Stimulated activated CD4-positive, alpha-beta T cell treated with anti-CD3 and anti-CD28 coated beads, Interleukin-12 subunit alpha, Interleukin-12 subunit beta, amount 100 ng/mL, for 48 hours (primary cell): ENCODE measurements at places on chromosomes 2 and 18.

GRCh38 chr2:171485116-171485515 is 37.2 kb upstream of the CYBRD1 start:
- DNase-seq, result no peak

DNA sequence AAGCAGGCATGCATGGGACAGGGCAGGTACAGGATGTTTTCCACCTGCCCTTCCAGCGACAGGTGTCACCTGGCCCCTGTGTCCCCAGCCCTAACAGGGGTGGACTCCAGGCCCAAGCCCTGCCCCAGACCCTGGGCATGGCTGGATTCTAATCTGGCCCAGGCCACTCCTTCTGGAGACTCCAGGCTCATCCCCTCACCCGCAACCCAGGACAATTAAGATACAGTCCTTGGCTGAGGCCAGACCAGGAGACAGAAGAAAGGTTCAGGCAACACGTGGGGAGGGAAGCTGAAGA is 9.5 kb downstream of the BIN1 start:
- DNase-seq, result no peak

- no peak for DNase-seq
Measured at GRCh38 chr2:52390651-52391050, 1358.7 kb upstream of the NRXN1 start.

- no peak for DNase-seq
Measured at GRCh38 chr18:55402731-55403405, 185.1 kb downstream of the TCF4 start.

DNA sequence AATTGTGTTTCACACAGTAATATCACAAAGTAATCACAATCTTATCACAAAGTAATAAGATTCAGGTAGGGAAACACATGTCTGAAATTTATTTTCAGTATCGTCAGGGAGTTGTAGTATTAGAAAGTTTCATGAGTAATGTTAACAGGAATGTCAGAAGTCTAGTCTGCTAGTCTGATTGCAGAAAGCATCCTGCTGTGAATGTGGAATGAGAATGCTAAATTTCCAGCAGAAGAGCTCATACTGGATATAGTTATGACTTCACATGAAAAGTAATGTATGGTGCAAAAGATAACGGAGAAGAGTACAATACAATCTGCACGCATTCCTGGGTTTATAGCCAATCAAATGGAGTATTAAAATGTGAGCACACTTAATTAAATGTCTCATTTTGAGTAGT is 494.7 kb upstream of the SETBP1 start:
- no peak for DNase-seq

DNA sequence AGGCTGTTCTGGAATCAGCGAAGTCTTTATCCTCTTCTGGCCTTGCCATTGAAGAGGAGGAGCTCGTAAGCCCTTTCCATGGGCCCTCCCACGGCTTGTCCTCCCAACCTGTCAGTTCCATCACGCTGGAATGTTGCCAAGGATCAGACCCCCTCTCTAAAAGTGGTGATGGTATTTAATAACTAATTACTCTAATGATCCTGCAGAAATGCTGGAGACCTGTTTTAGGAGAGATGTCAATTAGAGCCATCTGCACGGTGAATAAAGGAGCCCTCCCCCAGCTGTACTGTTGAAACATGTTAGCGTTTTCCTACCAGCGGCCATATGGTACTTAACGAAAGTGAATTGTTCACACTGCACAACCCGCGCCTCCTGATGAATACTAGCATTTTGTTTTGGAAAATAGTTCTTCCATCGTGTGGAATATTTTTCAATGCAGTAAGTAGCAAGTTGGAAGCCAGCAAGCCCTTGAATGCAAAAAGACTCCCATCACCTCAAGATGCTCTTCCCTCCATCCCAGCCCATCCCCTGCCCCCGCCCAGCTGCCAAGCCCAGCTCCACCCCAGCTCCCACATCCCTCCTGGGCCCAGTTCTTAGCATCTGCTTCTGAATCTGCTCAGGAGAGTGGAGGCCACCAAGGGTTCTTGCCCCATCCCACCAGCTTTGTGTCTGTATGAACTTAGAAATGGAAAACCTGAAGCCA is 145.4 kb downstream of the KLHL29 start:
- DNase-seq, result no peak

GRCh38 chr2:241011296-241011600 is 12.8 kb downstream of the SNED1 start:
- DNase-seq, result no peak

- no peak for DNase-seq
Measured at GRCh38 chr2:216804357-216805350, 55.2 kb downstream of the TNP1 start.

DNA sequence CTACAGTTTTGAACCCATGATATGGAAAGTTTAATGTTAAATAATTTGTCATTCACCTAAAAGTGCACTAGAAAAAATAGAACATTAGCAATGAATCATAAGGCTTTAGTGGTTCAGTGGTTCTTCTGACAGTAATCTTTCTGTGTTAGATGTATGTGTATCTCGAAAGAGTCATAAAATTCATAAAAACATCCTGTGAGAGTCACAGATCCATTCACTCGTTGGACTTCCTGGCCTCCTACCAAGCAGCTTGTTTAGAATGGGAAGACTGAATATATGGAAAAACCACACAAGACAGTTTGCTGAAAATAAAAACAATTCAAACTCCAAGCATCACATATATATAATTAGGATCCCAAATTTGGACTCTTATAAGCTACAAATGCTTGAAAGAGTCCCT is 34.8 kb downstream of the ADNP2 start:
- no peak for DNase-seq

DNA sequence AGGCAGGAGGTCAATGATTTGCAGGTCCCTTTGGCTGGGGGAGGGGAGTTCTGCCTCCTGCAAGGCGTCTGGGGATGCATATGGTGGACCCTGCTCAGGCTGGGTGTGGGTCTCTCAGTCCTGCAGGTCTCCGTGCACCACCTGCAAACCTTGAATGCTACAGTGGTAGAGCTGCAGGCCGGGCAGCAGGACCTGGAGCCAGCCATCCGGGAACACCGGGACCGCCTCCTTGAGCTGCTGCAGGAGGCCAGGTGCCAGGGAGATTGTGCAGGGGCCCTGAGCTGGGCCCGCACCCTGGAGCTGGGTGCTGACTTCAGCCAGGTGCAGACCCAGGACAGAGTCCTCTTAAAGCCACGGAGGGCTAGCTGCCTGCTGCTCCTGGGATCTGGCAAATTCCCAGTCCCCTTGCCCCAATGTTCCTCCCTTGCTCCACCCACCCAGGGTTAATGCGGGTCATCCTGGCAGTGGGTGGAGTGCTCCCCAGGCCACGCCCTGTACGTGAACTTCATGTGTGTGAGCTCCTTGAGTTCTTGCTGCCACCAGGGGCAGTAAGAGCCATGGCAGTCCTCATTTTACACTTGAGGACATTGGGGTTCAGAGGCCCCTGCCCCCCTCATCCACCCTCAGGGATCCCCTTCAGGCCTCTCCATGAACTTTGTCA is 3.1 kb downstream of the PROM2 start:
- DNase-seq, result no peak

GRCh38 chr2:10977003-10977402 is 65.3 kb downstream of the KCNF1 start:
- no peak for DNase-seq

GRCh38 chr2:137771064-137771463 is 193.2 kb upstream of the HNMT start:
- DNase-seq, result no peak

GRCh38 chr2:65583061-65583460 is 150.7 kb upstream of the SPRED2 start:
- DNase-seq, result no peak

- DNase-seq, result no peak
Measured at GRCh38 chr2:86746939-86747338, 26.8 kb downstream of the RMND5A start.

GRCh38 chr18:37380546-37381110 is 185.0 kb downstream of the CELF4 start:
- DNase-seq, result no peak

- no peak for DNase-seq
Measured at GRCh38 chr2:129883121-129883520, 96.3 kb upstream of the RAB6C start.

DNA sequence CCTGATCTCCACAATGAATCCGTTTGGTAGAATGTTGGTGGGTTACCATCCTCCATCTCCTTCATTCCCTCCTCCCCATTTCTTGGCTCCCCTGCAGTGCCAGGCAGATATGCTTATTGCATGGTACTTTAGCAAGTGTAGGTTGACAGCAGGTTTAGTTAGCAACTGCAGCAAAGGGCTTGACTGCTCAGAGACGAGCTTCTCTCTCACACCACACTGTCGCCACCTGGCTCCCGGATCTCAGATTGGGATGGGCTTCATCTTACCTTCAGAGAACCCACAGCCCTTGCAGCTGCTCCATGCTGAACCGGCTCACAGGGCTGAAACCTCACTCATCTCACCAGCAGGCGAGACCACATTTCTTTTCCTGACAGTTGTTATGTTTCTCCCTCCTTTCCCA is 88.8 kb downstream of the VWA3B start:
- no peak for DNase-seq

GRCh38 chr2:209426432-209426831 is 2.6 kb downstream of the MAP2 start:
- no peak for DNase-seq

- DNase-seq, result no peak
Measured at GRCh38 chr2:233051241-233052149, 8.6 kb upstream of the INPP5D start.

DNA sequence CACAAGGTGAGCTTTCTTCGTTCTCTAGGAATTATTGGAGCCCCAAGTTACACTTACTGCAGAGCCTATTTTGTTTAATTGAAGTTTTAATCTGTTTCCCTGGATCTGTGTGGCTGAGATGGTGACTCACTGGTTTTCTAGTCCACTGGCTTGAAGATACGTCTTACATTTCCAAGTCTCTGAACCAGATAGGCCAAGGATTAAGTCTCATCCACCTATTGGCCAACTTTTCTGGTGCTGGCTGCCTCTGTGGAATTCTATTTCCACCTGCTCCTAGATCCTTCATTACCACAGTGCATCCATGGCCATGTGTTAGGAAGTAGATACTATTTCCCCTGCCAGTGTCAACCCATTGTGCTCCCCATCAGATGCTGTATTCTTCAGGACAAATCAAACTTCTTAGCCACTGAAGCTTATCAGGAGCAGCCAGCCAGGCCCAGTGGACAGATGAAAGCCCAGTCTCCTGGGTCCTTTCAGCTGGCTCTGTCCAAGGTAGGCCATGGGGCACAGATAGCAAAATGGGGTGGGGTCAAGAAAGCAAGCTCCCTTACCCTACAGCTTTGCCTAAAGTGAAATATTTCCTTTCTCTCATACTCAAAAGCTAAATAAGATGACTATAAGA is 198.8 kb upstream of the TCF4 start:
- DNase-seq, result no peak
